ENCODE measurements at places on chromosomes 13 and 19. TPM values are rescaled to one million over a fixed set of nuclear protein-coding genes. Genes with fewer than 3 reads are reported as not detected.

Gene GSK3A
- 12.4 TPM for total RNA-seq

- no peak for DNase-seq
Measured at GRCh38 chr19:604355-604754, 14.7 kb downstream of the HCN2 start.

Gene PDS5B
- total RNA-seq, result 8.7 TPM

GRCh38 chr13:73571376-73571775 is 512.6 kb downstream of the KLF5 start:
- DNase-seq, result no peak

GRCh38 chr19:45446295-45446694 is 21.5 kb upstream of the FOSB start:
- peak; percentile 50 for DNase-seq

GRCh38 chr13:25762795-25763377 is 288.9 kb downstream of the SHISA2 start:
- no peak for DNase-seq

DNA sequence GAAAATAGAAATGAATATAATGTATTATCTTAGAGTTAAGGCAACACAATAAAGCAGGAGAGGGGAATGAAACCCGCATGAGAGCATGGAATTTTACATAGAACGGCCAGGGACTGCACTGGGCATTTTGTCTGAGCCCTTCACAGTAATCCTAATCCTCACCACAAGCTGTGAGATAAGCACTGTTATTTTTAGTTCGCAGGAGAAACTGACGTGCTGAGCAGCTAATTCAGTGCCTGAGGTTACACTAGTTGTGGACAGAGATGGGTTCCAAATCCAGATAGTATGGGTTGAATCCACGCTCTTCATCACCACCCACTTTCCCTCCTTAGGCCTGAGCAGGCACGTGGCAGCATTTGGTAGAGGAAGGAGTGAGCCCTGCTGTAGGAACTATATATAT is 24.8 kb upstream of the ZNF527 start:
- no peak for DNase-seq

- no peak for DNase-seq
Measured at GRCh38 chr19:45920458-45920857, 5.9 kb upstream of the NANOS2 start.

DNA sequence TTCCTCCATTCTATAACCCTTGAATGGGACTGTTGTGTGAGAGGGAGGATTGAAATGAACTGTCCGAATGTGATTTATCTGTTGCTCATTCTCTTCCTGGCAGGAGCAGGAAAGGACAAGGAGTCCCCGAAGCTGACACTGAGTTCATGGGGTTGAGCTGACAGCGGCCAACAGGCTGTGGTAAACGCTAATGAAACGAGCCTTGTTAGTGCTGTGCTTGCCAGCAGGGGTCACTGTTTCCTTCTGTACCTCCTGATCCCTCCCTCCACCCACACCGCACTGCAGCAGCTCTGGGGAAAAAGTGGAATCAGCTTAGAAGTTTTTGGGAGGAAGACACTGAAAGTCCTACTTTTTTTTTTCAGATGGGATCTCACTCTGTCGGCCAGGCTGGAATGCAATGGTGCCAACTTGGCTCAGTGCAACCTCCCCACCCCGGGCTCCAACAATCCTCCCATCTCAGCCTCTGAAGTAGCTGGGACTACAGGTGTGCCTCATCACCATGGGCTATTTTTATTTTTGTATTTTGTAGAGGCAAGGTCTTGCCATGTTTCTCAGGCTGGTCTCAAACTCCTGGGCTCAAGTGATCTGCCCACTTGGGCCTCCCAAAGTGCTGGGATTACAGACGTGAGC is 6.7 kb upstream of the ZNF761 start:
- DNase-seq, result peak; percentile 43

DNA sequence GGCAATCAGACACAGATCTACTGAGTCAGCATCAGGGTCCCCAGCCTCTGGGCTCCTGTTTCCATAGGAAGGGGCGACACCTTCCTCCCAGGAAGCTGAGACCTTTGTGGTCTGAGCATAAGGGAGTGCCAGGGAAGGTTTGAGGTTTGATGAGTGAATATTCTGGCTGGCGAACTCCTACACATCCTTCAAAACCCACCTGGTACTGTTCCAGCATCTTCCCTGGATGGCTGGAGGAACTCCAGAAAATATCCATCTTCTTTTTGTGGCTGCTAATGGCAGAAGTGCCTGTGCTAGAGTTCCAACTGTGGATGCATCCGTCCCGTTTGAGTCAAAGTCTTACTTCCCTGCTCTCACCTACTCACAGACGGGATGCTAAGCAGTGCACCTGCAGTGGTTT is 9.2 kb downstream of the INSL3 start:
- no peak for DNase-seq

Data from bronchial epithelial cell (primary cell).